ENCODE measurements at places on chromosomes 6 and 20. TPM values are rescaled to one million over a fixed set of nuclear protein-coding genes. Genes with fewer than 3 reads are reported as not detected.
A peak's percentile ranks its signal among the peaks of the same experiment; 100 is the strongest.

DNA sequence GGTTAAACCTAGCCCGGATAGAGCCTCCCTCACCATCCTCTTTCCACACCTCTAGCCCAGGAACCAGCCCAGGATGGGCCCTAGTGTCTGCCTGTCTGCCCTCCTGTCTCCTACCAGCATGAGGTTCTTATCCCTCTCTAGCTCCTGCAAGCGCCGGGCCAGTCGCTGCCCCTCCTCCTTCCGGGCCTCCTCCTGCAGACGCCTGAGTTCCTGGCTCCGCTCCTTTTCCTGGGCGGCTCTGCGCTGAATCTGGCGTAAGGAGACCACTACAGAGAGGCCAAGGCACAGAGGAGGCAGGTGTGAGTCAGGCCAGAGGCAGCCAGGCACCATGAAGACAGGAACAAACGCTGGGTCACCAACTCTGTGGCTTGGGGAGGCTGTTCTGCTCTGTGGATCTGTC lies 4.3 kb upstream of the PSORS1C2 start:
- peak; percentile 65 for DNase-seq
- H3K36me3 ChIP-seq = no peaks in the 10 kb centered on the region
- no peaks in the 10 kb centered on the region for H3K27me3 ChIP-seq
- H3K4me1 ChIP-seq = no peaks in the 10 kb centered on the region
- no peak overlapping the region for H3K27ac ChIP-seq

- no peaks in the 10 kb centered on the region for H3K27me3 ChIP-seq
- no peak overlapping the region for H3K4me3 ChIP-seq
- H3K27ac ChIP-seq = no peak overlapping the region
- H3K36me3 ChIP-seq = no peaks in the 10 kb centered on the region
- DNase-seq = no peak
Measured at GRCh38 chr6:88573561-88573960, 389.9 kb downstream of the RNGTT start.

GRCh38 chr20:53660078-53660909 lies 66.7 kb upstream of the ZNF217 start:
- H3K36me3 ChIP-seq = no peaks in the 10 kb centered on the region
- H3K4me3 ChIP-seq = peak overlapping the region; percentile 35
- DNase-seq = peak; percentile 47
- H3K4me1 ChIP-seq = peaks cover 3% of the 10 kb centered on the region
- H3K27me3 ChIP-seq = no peaks in the 10 kb centered on the region

DNA sequence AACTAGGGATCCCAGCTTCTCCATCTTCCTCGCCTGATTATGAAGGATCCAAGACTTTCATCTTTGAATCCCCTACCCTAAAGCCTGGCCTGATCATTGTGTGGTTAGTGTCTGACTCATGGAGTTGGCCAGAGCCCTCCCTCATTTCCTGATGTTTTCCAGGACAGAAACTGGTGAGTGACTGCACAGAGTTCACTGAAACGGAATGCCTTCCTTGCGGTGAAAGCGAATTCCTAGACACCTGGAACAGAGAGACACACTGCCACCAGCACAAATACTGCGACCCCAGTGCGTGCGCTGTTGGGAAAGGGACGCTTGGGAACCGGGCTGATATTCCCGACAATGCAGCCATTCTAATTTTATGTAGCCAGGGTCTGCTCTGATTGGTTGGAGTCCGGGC lies 4.0 kb downstream of the CD40 start:
- no peak overlapping the region for H3K4me3 ChIP-seq
- H3K27me3 ChIP-seq = no peaks in the 10 kb centered on the region
- no peaks in the 10 kb centered on the region for H3K4me1 ChIP-seq
- H3K27ac ChIP-seq = peak overlapping the region; percentile 19
- no peaks in the 10 kb centered on the region for H3K36me3 ChIP-seq

GRCh38 chr6:157221817-157222175 lies 101.5 kb downstream of the TMEM242 start:
- peaks cover 8% of the 10 kb centered on the region for H3K4me1 ChIP-seq
- no peaks in the 10 kb centered on the region for H3K36me3 ChIP-seq
- H3K27me3 ChIP-seq = no peaks in the 10 kb centered on the region
- DNase-seq = no peak

DNA sequence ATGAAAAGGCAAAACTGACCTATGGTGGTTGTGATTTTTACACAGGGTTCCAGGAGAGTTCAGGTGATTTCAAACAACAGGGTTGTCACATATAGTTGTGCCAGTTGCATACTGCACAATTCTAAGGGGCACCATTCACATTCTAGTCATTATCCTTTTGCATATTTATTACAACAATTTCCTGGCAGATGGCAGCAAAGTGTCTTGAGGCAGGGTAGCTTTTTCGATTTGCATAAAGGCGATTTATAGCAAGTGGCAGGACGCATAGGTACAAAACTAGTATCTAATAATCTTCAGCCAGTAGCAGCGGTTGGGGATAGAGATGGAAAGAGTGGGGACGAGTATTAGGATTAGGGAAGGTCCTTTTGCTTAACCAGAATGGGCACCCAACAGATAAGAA lies 46.5 kb upstream of the TRAF3IP2 start:
- no peaks in the 10 kb centered on the region for H3K4me1 ChIP-seq
- no peak for DNase-seq
- H3K36me3 ChIP-seq = no peaks in the 10 kb centered on the region
- H3K27me3 ChIP-seq = no peaks in the 10 kb centered on the region
- no peak overlapping the region for H3K27ac ChIP-seq

HSPA1L gene
- 3.0 TPM for total RNA-seq
